Activated naive CD8-positive, alpha-beta T cell treated with anti-CD3 and anti-CD28 coated beads for 36 hours (primary cell): ENCODE measurements at places on chromosomes 6 and 20. TPM values are rescaled to one million over a fixed set of nuclear protein-coding genes. Genes with fewer than 3 reads are reported as not detected.

- no peaks in the 10 kb centered on the region for H3K4me1 ChIP-seq
- no peak for DNase-seq
- H3K27ac ChIP-seq = no peak overlapping the region
- no peaks in the 10 kb centered on the region for H3K27me3 ChIP-seq
Measured at GRCh38 chr20:23308908-23309307, 41.7 kb upstream of the NXT1 start.

- no peak overlapping the region for H3K27ac ChIP-seq
- peaks cover 19% of the 10 kb centered on the region for H3K36me3 ChIP-seq
- H3K4me1 ChIP-seq = no peaks in the 10 kb centered on the region
Measured at GRCh38 chr20:38534756-38535155, 46.2 kb upstream of the ADIG start.

- no peak overlapping the region for H3K4me3 ChIP-seq
- no peak for DNase-seq
- no peak overlapping the region for H3K27ac ChIP-seq
- H3K4me1 ChIP-seq = no peaks in the 10 kb centered on the region
- peaks cover 4% of the 10 kb centered on the region for H3K27me3 ChIP-seq
- H3K36me3 ChIP-seq = no peaks in the 10 kb centered on the region
Measured at GRCh38 chr20:631101-631500, 21.0 kb upstream of the TCF15 start.

DNA sequence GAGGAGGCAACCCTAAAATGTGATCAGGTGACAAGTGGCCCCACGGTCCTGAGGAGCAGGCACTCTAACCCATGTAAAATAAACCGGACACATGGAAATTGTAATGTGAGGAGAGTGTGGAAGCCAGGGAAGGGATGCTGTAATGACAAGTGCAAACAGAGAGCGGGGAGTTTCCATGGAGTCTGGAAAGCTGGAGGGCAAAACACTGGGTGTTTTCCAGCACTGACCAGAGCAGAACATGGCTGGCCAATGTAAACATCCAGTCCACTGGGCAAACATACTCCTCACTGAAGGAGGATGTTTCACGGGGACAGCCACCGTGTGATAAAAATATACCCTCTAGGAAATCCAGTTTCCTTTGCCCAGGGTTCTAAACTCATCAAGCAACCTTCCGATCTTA is 219.0 kb upstream of the JARID2 start:
- no peaks in the 10 kb centered on the region for H3K27me3 ChIP-seq
- H3K4me3 ChIP-seq = no peak overlapping the region
- DNase-seq = no peak
- peaks cover 14% of the 10 kb centered on the region for H3K4me1 ChIP-seq

- no peak overlapping the region for H3K4me3 ChIP-seq
- H3K27ac ChIP-seq = no peak overlapping the region
- no peak for DNase-seq
- H3K4me1 ChIP-seq = peaks cover 12% of the 10 kb centered on the region
- peaks cover 68% of the 10 kb centered on the region for H3K36me3 ChIP-seq
- H3K27me3 ChIP-seq = no peaks in the 10 kb centered on the region
Measured at GRCh38 chr6:28158318-28158717, 16.6 kb downstream of the ZKSCAN8 start.

- H3K27me3 ChIP-seq = no peaks in the 10 kb centered on the region
- H3K27ac ChIP-seq = no peak overlapping the region
- peaks cover 10% of the 10 kb centered on the region for H3K4me1 ChIP-seq
Measured at GRCh38 chr20:1277529-1278322, 11.6 kb downstream of the SNPH start.

Gene ZSCAN23
- 1.3 TPM for total RNA-seq

Gene HECA
- total RNA-seq = 39.2 TPM

Gene OR2H1
- total RNA-seq = not detected

Gene SLC44A4
- total RNA-seq = 0.30 TPM

Gene ITCH
- 45.1 TPM for total RNA-seq

Gene BANF2
- not detected for total RNA-seq
